Anterior cingulate cortex (tissue), 58 donors: ENCODE measurements at places on chromosomes 13 and 19.

DNA sequence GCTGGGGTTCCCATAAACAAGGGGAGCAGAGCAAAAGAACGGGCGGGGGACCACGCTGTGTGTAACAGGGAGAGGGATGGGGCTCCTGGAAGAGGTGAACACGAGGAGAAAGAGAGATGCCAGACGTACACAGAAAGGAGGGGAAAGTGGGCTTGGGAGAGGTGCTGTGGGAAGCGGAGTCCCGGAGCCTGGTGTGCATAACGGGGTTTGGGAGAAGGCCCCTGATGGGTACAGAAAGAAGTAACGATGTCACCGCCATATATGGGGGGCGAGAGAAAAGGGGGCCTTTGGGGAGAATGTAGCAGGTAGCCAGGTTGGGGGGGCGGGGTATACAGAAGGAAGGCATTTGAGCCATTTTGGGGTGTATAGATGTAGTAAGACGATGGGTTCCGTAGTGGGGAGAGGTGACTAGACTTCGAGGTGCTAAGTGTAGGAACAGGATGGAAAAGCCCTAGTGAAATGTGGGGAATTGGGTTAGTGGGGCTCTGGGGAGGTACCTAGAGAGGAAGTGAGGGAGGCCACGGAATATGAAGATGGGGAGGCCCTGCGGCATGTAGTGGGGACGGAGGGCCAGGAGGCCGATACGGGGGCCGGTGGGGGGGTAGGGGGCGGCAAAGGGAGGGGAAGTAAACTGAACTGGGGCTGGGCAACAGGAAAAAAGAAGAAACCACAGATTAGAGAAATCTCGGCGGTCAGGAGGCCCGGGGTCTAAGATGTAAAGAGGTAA lies 787 bp downstream of the ZNF580 start:
- DNase-seq, result no peak

DNA sequence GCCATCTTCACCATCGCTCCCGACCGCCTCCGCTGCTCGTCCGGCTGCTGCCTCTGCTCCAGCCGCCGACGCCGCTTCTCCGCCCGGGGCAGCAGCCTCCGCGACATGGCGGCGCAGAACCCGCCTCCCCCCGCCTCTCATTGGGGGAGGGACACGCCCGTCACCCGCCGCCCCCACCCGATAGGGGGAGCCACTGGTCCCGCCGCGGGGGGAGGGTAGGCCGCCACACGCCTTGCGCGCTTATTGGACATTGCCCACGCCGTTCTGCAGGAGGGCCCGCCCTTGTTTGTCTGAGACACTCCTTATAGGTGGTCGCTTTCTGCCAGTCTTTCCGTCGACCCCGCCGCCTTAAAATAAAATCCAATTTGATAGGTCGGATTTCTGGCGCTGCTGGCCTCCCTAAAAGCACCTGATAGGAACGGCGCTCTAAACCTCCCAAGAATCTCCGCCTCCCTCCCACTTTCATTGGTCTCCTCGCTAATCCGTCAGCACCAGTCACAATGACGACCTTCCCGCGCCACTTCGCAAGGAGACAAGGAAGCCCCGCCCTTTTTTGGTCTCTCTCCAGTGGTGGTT lies at the start of gene HNRNPL:
HNRNPL (minus strand) TSS at position 127 of the 576 bp plus-strand sequence; CDS start at position 107, 20 bp downstream.
- DNase-seq, result peak; percentile 100

- no peak for DNase-seq
Measured at GRCh38 chr13:67990868-67991267, 760.7 kb upstream of the PCDH9 start.

DNA sequence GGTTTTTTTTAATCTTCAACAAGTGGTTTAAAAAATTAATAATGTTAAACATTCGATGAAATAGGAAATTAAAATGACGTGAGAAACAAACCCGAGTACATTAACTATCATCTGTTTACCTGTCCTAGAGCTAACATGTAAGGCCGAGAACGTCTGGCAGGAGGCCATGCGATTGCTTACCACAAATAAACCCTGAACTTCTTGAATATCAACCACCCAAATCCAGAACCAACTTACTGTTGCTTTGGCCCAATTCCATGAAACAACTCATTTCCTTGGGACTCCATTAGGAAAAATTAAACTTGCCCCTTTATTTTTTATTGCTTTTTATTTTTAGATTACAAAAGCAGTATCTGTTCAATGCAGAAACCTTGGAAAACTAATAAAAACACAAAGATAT lies 228.9 kb upstream of the IRS2 start:
- DNase-seq, result no peak

- DNase-seq, result no peak
Measured at GRCh38 chr13:75762076-75762937, 126.2 kb downstream of the LMO7 start.

GRCh38 chr13:112756967-112757758 lies 67.3 kb downstream of the ATP11A start:
- no peak for DNase-seq

GRCh38 chr13:103895835-103896531 lies 829.8 kb upstream of the SLC10A2 start:
- DNase-seq, result no peak

GRCh38 chr13:113129921-113130750 lies 7.5 kb downstream of the F10 start:
- DNase-seq, result no peak

DNA sequence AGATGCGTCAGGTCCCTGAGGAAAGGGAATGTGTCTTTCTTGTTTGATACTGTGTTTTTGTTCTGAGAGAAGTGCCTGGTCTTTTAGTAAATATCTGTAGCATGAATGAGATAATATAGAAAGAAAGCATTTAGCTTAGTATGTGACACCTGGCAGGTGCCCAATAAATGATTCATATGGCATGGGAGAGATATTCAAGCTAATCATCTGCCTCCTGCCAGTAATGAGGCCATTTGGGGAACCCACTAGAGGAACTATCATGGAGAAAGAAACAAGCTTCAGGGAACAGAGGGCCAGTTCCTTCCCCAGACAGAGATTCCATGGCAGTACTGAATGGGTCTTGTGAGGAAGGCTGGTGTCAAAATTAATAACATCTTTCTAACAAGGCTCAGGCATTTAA lies 603.9 kb downstream of the DCT start:
- DNase-seq, result no peak

DNA sequence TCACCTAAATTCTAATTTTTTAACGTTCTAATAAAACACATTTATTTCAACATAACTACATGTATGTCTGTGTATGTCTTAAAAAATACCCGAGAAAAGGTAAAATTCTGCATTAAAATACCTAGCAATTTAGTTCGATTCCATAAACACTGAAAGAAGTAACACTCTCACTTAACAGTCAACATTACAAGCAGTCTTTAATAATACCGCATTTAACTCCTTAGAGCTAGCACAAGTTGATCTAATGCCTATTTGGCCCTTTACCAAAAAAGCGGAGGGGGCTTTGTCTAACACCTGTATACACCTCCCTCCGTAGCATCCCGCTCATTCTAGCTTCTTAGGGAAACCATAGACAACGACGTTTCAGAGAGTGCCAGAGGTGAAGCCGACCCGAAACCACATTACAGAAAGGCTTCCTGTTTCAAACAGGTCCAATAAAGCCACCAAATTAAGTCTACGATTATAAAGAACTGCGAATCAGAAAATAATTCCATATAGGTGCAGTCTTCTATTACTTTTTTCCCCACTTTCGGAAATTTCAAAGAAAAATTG lies 1.2 kb downstream of the SPART start:
- no peak for DNase-seq

- no peak for DNase-seq
Measured at GRCh38 chr13:30908416-30908980, 2.4 kb downstream of the MEDAG start.

DNA sequence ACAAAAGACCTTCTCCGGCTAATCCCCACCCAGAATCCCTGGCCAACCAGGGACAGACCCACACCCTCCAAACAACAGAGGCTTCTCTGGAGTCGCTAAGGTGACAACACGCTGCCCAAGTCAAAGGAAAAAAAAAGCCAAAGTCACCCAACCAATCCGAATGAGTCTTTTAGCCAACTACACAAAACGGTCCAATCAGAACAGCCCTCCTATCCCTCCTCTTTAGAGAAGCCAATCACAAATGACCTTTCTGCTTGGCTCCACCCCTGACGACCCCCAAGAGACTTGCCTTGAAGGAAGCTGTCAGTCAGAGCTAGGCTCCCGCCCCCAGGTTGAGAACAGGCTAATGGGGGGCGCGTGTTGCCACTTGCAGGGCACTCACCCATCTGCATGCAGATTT lies 6.6 kb upstream of the FBXW9 start:
- no peak for DNase-seq

DNA sequence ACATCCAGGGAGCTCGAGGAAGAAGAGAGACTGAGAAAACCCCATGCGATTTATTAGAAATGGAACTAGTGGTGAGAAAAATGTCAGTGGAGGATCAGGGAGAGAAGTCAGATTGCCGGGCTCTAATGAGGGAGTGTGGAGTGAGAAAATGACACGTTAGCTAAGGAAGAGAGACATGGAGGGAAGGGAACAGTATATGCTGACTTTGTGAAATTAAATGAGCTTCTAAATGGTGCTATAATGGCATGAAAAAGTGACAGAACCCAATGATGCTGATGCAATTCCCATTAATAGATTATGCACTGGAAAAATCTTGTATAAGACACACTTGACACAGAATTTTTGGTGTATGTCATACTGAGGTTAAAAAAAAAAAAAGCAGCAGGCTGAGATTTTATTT lies 112.6 kb downstream of the HSPH1 start:
- DNase-seq, result no peak

DNA sequence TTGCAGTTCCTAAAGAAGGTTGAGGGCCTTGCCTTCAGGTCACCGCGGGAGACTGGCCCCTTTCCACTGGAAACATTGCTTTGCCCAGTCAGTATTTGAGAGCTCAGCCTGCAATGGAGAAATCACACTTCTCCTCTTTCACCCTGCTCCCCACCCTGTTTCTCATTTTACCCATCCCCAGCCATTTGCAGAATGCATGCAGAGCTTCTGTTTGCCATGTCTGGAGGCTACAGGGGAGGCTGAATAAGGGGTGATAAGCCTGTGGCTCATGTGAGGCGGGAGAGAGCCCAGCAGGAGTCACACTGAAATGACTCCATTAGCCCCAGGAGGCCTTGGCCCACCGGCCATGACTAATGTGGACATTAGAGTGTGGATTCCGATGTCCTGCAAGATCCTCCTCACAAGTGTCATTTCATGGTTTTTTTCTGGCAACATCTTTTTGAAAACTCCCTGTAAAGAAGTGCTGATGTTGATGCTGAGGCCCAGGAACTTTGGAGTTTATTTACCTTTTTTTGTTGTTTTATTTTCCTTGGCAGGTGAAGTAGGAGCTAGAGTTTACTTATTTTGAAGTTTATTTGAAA lies 6.3 kb downstream of the SPINT2 start:
- DNase-seq, result no peak

DNA sequence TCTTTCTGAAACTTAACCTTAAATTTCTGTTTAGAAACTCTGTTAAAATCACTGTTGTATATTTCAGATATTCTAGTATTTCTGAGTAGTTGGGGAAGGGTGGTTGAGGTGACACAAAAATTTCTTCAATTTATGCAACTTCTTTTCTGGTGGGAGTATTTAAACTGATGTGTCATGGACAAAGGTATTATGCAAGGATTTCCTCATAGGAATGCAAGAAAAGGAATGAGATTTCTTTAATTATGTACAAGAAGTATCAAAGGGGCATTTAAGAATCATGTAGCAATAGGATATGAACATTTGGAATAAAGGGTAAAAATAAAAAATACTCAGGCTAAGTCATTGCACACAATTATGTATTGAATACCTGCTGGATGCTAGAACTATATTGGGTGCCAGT lies 575.8 kb upstream of the KLF12 start:
- no peak for DNase-seq

DNA sequence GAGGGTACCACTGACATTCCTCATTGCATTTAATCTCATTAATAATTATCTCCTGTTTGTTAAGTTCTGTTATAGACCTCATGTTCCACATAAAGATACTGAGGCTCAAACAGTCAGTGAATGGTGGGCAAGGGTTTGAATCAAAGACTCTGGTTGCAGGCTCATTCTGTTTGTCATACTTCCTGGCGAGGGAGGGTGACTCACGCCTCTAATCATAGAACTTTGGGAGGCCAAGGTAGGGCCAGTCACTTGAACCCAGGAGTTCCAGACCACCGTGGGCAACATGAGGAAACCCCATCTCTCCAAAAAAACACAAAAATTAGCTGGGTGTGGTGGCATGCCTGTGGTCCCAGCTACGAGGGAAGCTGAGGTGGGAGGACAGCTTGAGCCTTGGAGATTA lies 220.7 kb upstream of the MIR17HG start:
- DNase-seq, result no peak

DNA sequence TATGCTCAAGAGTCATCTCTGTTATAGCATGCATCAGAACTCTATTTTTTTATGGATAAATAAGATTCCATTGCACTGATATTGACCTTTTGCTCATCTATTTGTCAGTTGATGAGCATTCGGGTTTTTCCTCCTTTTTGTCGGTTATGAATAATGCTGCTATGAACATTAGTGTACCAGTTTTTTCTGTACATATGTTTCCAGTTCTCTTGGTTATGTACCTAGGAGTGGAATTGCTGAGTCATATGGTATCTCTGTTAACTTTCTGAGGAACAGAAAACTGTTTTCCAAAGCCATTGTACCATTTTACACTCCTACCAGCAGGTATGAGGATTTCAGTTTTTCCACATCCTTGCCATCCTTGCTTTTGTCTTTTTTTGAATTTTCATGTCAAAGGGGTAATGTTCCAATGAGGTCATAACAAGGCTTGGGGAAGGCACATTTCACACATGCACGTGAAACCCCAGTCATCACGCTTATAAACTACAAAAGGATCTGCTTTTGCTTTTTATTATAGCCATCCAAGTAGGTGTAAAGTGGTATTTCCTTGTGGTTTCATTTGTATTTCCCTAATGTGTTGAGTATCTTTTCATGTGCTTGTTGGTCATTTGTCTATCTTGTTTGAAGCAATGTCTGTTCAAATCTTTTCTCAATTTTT lies 14.6 kb downstream of the KBTBD7 start:
- no peak for DNase-seq

DNA sequence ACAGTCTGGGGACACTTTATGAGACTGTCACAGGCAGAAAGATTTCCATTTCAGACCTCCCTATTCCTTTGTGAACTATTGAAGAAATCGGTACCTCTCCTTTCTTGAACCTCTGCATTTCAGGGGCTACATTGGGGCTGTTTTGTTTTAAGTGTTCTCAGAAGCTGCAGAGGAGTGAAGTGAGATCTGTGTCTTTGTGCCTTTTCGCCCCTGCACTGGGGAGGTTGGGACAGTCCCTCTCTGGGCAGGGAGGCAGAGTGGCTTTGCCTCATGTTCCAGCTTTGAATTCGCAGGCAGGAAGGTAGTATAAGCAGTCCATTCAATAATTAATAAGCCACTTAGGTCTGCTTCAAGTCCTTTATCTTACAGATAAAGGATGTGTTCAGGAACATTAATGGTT lies 9.5 kb upstream of the AMER2 start:
- no peak for DNase-seq

- DNase-seq, result no peak
Measured at GRCh38 chr13:72537395-72537780, 190.0 kb downstream of the MZT1 start.

GRCh38 chr19:1764729-1765128 lies 11.4 kb downstream of the ONECUT3 start:
- no peak for DNase-seq

GRCh38 chr19:2722541-2723344 lies 1.6 kb upstream of the DIRAS1 start:
- peak; percentile 67 for DNase-seq
